Stimulated activated CD8-positive, alpha-beta memory T cell treated with anti-CD3 and anti-CD28 coated beads, Interleukin-15, amount 100 ng/mL, for 48 hours (primary cell): ENCODE measurements at places on chromosomes 2 and 18.

DNA sequence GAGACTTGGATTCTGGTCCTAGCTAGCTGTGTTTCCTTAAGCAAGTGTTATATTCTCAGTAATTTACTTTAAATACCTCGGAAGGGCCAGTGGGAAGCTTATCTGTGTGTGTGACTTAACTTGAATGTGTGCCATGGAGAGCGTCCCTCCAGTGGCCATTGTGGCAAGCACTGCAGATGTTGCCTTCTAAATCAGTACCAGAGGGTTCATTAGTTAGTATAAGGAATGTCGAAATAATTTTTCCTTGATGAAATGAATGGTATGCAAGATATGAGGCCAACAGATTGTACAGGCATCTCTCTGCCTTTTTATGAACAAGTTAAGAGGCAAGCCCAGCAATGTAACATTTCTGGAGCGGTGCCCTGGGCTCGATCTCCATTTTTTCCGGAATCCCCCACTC is 52.0 kb downstream of the FBXO36 start:
- DNase-seq = no peak

DNA sequence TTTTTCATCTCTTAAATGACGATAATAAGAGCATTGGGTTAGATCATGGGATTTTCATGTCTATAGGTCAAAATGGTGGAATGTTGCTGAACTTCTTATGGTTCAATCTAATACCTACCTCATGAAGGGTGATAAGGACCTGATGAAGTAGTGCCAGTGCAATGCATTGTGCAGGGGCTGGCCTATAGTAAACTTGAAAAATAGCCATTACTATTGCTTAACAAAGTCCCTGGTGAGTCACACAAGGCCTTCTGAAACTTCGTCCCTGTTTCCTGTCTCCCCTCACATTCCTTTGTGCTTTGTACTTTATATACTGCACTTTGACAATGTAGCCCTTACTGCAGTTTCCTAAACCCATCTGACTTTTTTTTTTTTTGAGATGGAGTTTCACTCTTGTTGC is 515.9 kb downstream of the SLC4A3 start:
- DNase-seq = no peak

DNA sequence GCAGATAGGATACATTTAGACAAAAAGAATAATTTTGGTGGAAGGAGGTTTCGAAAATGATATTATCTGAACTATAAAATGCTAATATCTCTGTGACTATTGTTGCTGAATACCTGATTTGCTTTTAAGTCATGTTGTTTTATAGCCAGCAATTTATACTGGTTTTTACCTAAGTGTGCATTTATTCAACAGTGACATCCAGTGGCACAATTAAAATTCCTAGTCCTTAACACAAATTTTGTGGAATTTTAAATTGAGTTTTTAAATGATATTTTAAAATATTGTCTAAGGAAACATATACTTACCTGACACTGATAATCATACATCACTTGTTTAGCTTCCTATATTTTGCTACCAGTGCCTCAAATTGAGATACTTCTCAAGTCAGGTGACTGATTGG is 144.8 kb downstream of the ARHGAP28 start:
- no peak for DNase-seq

DNA sequence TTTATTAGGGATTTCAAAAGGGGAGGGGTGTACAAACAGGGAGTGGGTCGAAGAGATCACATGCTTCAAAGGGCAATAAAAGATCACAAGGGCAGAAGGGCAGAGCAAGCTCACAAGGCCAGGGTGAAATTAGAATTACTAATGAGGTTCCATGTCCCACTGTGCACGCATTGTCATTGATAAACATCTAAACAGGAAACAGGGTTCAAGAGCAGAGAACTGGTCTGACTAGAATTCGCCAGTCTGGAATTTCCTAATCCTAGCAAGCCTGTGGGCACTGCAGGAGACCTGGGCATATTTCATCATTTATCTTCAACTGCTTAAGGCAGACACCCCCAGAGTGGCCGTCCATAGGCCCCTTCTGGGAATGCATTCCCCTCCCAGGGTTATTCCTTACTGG is 408.2 kb downstream of the ZNF804A start:
- no peak for DNase-seq

GRCh38 chr18:2392446-2392845 is 178.9 kb downstream of the METTL4 start:
- no peak for DNase-seq

- DNase-seq = no peak
These were observed 80.9 kb downstream of the PPP1R1C start for GRCh38 chr2:182066400-182067087.

GRCh38 chr2:74596584-74596983 is 42.1 kb downstream of the DOK1 start:
- no peak for DNase-seq

DNA sequence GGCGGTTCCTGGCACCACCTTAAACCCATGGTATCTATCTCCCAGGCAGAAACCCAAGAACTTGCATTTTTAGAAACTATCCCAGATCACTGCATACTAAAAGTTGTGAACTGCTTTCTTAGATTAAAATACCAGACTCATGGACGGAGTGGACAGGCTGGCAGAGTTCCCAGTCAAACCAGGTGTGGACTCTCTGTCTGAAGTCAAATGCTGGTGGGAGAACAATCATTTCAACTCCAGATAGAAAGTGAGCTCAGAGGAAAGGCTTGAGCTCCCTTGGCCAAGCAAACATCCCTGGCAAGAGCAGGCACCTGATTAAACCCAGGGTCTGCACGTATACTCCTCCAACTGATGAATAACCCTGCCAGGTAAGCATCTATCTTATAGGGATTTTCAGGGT is 19.5 kb downstream of the NXPH2 start:
- DNase-seq = no peak

- DNase-seq = peak; percentile 11
These were observed 48.4 kb upstream of the PIK3C3 start for GRCh38 chr18:41906528-41907146.

DNA sequence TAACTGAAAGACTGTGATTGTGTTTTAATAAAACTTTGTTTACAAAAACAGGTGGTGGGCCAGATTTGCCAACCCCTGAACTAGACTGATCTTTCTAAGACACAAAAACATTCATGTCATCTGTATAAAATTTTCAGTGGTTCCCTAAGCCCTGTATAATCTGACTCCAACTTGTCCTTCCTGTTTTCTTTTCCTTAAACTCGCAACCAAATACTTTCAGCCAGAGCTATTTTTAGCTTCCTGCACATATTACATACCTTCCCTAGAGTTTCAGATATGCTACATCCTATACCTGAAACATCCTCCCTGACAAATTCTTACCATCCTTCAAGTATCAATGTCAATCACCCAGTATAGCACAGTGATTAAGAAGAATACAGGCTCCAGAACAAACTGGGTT is 4.8 kb downstream of the GCFC2 start:
- no peak for DNase-seq

DNA sequence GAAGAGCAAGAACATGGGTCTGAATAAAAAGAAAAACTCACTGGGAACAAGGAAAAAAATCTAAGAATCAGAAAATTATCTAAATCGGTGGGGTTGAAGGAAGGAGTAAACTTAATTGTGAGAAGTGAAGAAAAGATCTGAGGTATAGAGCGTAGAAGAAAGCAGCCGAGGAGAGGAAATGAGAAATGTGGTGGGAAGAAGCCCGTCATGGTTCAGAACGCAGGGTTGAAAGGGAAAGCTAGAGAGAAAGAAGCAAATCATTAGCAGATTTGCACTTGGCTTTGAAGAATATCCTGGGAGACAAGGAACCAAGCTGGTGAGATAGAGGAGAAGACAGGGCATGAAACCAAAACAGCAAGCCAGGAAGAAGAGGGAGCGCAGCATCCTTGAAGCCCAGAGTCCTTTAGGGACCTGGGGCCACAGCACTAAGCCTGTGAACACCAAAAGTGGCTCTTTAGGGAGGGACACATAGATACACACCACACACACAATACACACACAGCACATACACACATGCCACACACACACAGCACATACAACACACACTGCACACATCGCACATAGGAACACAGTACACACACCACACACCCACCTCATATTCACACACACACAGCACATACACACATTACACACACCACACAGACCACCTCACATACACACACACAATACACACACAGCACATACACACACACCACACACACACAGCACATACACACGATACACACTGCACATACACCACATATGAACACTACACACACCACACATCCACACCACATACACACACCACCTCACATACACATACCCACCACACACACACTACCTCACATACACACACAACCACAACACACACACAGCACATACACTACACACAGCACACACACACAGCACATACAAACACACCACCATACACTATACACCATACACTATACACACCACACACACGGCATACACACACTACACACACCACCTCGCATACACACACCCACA is 274.6 kb downstream of the ETAA1 start:
- DNase-seq = no peak

- DNase-seq = no peak
These were observed 49.7 kb downstream of the TRIB2 start for GRCh38 chr2:12766421-12766879.

- DNase-seq = no peak
These were observed 2.1 kb upstream of the B3GNT7 start for GRCh38 chr2:231393149-231394131.

DNA sequence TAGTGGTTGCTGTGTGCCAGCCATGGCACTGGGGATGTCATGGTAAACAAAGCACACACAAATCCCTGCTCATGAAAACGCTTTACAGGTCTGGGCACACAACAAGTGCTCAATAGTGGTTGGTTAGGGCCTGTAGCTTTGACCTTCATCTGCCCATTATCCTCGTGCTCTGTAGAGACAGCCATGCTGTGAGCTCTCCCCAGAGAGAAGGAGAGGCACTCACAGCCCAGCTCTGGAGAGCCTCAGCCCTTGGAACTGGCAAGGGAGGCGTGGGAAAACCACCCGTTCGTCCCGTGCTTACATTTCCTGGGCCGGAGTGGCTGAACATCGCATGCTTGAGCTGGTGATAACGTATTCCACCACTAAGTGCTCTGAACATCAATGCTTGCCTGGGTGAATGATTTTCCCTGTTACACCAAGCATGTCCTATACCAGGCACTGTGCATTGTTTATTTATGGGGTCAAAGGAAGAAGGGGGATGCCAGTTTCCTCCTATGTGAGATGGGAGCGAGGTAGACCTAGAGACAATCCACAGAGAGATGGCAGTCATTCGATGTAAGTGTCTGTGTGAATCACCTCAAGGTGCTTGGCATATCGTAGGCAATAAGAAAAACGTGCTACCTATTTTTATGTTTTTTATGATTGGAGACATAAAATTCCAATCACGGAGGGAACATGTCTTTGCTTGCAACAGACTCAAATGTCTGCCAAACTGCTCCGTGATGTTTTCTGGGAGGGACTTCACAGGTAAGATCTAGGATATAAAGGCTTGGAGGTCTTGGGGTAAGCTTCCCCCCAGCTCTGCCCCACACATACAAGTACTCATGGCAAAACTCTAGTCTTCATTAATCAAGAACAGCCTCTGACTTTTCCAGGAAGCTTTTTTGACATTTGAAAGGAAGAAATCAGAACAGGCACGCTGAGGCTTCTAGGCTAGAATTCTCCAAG is 75.5 kb downstream of the DDX1 start:
- no peak for DNase-seq

DNA sequence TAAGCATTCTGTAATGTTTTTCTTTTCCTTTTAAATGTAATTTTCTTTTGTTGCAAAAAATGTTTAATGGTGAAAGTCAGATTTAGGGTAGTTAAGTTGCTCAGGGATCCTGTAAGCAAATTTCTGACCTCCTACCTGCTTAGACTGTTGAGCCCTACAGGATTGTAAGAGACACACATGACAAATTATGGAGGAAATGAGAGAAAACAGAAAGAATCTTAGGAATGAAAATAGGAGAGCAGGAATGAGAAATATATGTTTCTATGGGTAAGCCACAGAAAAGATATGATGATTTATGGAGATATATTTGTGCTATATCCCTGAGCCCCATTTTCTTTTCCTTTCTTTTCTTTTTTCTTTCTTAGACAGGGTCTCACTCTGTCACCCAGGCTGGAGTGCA is 28.3 kb downstream of the CYBRD1 start:
- no peak for DNase-seq

DNA sequence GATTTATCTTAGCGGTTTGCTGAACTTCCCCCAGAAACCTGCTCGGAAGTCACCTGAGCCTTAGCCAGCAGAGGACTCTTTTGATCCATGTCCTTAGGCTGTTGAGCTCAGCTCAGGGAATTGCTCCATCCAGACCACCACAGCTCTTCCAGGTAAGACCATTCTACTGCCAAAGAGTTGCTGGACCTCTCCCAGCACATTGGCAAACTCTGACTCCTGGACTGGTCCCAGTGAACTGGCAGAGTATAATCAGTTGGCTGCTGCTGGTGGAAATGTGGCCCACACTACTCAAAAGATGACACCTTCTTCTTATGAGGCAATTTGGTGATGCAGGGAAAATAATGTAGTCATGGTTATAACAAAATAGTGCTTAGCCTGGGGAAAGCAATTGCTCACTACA is 308.8 kb upstream of the FIGN start:
- no peak for DNase-seq

- DNase-seq = no peak
These were observed 181.4 kb downstream of the OSR1 start for GRCh38 chr2:19176977-19177376.
